Hypothalamus (tissue), 51 donors: ENCODE measurements at places on chromosomes 5 and 9.

DNA sequence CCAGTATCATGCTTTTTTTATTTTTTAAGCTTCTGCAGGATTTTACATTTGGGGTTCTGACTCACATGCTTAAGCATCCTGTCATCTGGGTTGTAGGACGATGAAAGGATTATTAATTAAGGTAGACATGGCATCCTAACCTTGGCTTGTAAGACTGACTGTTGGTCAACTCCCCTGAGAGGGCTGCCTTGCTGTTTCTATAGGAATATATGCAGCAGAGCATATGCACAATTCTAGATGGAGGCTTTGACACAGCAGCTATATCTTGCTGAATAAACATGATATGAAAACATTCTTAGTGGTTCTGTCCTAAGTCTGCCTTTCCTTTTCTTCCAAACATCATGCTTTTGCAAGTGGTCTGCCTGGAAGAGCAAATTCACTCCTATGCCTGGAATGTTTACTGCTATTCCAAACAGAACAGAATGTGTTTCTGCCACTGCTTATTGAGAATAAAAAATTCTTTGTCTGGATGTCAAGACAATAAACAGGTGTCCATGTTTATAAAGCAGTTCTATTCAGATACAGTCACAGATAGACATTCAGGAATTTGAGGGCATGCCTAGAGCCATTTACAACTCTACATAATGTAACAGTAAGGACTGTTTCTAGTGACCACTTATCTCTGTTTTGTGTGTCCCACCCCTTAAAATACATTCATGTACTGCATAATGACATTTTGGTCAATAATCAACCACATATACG is 166.2 kb upstream of the PPP2R2B start:
- DNase-seq: no peak

DNA sequence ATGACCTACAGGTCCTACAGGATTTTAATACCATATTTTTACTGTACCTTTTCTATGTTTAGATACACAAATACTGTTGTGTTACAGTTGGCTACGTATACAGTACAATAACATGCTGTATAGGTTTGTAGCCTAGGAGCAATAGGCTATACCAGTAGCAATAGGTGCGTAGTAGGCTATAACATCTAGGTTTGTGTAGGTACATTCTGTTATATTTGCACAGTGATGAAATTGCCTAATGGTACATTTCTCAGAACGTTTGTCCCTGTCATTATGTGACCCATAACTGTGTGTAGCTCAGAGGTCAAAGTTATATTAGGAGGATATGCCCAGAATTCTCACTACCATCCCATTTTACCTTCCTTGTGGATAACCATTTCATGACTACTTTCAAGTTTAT is 59.7 kb downstream of the NIPBL start:
- no peak for DNase-seq

DNA sequence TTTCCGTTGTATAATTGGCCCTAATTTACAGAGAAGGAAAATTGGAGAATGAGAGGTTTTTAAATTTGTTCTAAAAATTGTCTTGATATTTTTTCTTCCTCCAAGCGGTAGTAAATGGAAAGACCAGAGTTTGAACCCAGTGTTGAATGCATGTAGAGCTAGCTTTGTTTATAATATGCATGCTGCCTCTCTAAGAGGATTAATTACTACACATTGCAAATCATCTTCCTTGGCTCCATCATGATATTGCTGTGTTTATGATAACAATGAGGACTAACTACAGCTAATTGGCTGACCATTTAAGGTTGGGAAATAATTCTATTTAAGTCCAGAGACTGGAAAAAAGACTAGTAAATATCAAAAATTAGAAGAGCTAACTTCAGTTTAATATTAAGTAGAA is 338.5 kb downstream of the PLK2 start:
- no peak for DNase-seq

DNA sequence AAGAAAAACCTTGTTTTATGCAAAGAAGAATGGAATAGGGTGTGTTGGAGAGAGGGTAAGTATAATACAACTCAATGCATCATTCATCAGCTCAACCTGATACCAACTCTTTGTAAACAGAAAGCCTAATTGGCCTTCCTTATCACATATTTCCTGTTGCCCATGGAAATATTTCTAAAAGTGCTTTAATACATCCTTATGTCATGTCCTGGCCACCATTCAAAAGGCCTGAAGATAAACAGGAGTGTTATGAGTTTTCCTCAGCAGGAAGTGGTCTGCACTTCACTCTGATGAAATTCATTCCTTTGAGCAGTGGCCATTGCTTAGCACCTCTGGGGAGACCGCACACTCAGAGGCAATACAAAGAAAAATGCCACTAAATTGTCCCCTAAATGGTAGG is 511.2 kb downstream of the SEMA5A start:
- no peak for DNase-seq

DNA sequence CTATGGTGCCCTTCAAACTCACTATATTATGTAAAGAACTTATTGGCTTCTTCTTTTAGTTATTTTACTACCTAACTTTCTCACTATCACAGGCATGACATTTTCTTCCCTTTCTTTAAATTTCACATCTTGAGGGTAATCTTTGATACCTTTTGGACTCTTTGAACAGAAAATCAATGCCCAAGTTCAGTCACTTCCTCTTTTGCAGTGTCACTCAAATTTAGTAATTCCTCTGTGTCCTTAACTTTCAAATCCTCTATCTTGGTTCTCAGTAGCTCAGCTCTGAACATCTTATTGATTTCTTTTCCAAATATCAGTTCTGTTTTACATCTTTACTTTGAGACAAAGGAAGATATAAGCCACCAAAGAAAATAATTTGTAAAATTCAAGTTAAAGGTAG is 25.5 kb downstream of the CNTLN start:
- no peak for DNase-seq

GRCh38 chr5:110561510-110561909 is 165.0 kb downstream of the TMEM232 start:
- DNase-seq: no peak

- DNase-seq: no peak
Observed at GRCh38 chr9:8766096-8766495, 966.5 kb upstream of the DMAC1 start.

DNA sequence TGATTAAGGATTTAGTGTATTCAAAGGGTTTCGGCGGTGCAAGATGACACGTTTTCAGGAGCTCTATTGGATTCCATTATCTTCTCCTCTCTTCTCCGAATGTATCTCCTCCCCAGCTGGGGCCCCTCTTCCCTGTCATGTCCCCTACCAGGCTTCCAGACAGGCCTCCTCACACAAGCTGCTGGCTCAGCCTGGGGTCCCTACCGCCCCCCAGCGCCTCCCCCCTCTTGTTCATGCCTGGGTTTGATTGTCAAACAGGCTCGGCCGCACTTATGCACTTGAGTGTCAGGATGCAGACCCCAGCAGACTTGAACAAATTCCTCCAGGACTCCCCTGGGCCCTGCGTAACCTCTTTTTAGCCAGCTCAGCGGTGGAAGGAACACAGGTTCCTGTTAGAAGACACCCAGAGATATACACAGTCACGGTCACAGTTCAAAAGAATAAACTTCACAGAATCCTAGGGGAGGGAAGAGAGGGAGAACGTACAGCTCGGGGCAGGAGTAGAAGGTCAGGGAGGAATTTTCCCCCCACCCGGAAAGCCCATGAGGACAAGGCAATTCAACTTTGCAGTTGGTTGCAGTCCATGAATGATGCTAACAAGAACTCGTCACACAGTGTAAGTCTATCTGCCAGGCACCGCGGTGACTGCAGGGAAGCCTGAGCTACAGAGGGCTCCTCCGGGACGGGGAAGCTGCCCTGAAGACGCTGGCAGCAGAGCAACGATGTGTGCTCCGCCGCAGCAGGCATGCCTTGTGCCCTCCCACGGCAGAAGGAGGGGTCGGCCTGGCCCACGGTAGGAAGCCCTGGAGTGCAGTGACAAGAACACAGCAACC is 560.0 kb downstream of the BNC2 start:
- DNase-seq: no peak

DNA sequence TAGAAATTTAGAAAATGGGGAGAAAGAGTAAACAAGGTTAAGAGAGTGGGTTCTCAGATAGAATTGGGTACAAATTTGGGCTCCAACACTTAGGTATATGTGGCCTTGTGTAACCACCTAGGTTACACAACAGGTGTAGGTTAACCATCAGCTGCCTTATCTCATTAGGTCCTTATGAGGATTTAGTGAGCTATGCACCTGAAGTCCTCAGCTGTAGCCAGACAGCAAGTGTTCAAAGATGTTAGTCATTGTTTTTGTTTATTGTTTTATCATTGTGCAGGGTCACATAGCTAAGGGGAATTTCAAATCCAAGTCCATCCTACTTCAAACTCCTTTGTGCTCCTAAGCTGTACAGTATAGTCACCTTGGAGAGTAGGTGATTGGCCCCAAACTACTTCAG is 970 bp upstream of the TRIM32 start:
- no peak for DNase-seq

DNA sequence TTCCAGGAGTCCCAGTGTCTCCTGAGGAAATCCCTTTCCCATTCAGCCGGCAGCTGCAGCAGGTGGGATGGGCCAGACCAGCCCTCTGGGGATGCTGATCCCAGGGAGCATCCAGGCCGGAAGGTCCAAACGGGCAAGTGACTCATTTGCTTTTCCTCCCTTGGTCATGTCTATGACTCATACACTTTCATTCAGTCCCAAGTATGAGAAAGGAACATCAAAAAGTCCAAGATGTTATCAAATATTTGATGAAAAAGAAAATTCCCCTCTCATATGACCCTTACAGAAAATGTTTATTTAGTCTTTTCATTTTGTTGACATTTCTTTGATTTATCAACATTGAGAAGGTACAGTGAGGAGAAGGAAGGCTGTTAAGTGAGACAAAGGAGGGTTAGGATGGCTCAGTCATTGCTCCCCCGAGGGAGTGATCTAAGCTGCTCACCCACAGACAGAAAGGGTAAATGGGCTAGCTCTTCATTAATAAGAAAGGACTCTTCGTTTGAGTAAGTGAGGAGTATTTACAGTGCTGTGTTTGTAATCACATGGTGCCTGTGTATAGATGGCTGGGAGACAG is 117.6 kb upstream of the ANKRD55 start:
- no peak for DNase-seq

- DNase-seq: no peak
Observed at GRCh38 chr5:157342822-157343402, 77.0 kb downstream of the CYFIP2 start.

GRCh38 chr5:172626031-172626581 is 15.0 kb upstream of the NEURL1B start:
- no peak for DNase-seq

DNA sequence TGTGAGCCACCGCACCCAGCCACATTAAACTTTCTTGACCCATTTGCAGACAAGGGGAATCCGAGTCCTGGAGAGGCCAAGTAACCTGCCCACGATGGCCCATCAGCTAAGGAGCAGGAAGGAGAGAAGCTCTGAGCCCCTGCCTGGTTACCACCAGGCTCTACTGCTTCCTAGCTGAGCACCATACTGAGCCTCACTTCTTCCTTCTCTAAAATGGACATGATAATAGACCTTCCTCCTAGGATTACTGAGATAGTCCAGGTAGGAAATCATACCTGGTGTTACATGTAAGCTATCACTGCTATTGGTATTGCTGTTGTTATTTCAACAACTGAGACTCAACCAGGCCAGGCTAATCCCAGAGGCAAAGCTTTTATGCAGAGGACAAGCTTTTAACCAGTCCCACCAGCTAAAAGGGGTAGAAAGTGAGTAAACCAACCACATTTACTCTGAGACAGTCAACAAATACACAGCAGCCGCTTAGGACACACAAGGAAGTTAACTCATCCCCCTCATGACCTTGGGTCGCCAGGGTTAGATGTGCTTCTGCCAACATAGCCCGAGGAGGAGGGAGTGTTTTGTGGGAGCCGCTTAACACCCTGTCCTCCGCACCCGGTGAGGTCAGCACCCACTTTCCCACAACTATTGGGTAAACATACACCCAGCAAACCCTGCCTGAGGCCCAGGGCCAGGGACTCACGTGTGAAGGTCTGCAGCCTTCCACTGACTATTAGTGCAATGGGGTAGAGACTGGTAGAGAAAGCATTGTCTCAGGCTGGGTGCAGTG is 20.6 kb upstream of the PTGES start:
- DNase-seq: no peak

DNA sequence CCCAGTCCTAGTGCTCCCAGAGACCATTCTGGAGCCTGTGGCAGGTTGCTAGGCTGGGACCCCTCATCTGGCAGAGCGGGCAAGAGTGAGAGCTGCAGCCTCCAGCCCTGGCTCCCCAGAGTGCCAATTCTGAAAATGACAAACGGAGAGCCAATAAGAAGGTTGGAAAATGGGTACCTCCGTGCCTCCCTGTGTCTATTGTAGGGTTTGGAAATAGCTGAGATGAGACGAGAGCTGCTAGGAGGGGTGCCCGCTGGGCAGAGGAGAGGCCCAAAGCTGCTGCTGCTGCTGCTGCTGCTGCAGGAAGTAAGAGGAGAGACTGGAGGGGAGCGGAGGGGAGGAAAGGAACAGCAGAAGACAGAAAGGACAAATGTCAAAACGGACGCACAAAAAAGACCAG is 36.0 kb upstream of the FUBP3 start:
- no peak for DNase-seq

DNA sequence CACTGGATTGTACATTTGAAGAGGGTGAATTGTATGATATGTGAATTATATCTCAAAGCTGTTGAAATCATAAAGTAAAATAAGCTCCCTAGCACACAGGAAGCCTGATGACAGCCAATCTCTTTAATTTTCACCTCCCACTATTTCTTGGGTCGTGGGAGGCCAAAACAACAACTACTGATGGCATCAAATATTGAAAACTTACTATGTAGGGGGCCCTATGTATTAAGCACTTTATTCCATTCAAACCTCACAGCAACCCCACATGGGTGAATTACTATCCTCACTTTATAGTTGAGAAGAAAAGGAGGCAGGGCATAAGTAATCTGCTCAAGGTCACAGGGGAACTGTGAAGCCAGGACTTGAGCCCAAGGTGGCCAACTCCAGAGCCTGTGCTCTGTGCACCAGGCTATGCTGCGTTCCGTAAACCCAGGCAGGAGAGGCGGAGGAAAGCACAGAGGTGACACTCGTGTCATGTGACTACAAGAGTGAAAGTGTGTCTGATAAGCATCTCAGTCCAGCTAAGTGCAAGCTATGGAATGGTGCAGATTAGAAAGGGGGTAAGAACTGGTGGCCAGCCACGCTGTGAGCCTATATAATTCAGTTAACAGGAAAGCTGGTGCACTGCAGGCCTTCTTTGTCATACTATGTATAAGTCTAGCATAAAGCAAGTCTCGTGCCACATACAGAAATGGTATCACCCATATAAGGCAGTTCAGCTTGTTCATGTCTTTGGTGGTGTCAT is 221.0 kb downstream of the DCP2 start:
- DNase-seq: no peak
